NCI-H526 treated with DMSO at 0.1 percent for 48 hours (cell line): ENCODE measurements at places on chromosomes 11 and 22.

DNA sequence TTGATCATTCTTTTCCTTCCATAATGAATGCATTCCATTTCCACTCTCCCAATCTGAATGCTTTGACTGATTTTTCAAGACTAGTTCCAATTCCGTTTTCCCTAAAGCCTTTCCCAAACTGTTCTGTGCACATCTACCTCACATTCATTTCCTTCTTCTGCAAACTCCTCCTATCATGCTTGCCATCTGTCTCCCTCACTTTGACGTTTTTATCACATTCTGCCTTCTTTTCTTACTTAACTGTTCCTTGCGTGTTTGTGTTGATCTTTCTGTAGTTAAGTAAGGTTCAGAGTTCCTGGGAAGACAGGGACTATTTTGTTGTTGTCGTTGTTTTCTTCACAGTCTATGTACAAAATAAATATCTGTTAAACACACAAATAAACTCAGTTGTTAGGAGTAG lies 179.0 kb downstream of the NXPE2 start:
- DNase-seq, result no peak

DNA sequence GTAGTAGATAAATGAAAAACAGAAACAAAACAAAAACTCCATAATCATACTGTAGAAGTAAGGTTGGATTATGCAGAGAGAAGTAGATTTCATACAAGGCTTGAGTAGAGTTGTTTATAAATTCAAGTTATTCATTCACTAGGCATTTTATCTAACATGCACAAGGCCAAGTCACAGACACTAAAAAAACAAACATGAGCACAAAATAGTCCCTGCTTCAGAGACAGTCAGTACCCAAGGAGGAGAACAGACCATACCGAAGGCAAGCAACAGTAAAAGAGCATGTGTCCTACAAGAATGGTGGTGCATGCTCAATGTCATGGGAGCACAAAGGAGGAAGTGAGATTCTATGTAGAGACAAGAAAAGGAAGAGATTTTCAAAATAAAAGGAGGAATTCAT lies 796.5 kb upstream of the LRRC4C start:
- no peak for DNase-seq

- no peak for DNase-seq
Measured at GRCh38 chr11:61098778-61099177, 3.5 kb upstream of the CD5 start.

DNA sequence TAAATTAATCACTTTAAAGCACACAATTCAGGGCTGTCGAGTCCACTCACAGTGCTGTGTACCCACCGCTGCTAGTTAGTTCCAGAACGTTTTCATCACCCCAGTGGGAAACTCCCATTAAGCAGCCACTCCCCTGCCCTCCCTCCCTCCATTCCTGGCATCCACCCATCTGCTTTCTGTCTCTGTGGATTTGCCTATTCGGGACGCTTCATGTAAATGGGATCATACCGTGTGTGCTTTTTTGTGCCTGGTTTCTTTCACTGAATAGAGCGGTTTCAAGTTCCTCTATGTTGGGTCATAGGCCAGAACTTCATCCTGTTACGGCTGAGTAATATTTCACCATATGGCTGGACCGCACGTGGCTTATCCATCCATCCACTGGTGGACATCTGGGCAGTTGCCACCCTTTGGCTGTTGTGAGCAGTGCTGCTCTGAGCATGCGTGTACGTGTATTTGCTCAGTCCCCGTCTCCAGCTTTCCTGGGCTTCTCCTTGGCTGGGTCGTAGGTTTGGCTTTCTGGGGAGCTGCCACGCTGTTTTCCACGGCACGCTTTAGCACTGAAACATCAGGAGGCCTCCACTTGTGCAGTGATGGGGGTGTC lies 30.1 kb downstream of the ARHGAP8 start:
- peak; percentile 69 for DNase-seq

GRCh38 chr22:19679522-19680101 lies 34.7 kb upstream of the SEPTIN5 start:
- DNase-seq, result no peak

GRCh38 chr11:79045018-79045799 lies 395.6 kb downstream of the TENM4 start:
- no peak for DNase-seq

DNA sequence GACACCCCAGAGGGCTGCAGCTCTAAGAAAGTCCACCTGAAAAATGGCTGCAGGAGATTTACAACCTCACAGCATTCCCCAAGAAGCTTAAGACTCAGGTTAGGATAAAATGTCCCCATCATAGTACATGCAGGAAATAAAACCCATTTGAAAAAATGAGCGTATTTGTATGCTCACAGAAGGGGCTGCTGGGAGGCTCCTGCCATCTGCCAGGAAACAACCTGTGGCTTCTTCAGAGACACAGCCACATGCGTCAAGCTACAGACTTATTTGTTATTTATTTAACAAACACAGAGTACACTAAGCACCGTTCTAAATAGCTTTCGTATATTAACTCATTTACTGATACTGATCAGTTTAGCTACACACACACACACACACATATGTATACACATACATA lies 73.4 kb downstream of the FEZ1 start:
- DNase-seq, result no peak

DNA sequence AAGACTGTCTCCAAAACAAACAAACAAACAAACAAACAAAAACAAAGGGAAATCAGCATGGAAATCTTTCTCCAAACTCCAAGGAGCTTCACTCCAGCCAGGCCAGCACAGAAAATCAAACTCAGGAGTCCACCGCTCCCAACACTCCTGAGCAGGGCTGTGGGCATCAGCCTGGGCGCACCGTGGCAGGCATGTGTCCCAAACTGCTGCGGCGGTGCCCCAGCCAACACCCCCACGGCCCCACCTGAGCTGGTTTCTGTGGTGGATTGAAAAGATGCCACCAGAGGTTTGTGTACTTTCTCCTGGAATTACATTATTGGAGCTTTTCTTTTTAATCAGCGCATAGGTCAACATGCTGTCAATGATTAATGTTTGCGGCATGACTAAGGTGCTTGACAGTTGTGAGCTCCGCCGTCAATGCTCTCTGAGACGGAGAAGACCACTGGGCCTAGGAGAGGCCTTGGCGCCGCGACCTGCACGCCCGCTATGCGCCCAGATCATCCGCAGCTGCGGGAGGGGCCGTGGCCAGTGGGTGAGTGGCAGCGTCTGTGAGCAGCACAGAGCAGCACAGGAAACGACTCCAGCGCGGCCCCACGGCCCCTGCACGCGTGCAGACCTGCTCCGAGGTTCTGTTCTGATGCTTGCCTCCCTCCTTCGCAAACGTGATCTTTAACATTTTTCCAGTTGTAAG lies 18.1 kb downstream of the DRD4 start:
- DNase-seq, result no peak

DNA sequence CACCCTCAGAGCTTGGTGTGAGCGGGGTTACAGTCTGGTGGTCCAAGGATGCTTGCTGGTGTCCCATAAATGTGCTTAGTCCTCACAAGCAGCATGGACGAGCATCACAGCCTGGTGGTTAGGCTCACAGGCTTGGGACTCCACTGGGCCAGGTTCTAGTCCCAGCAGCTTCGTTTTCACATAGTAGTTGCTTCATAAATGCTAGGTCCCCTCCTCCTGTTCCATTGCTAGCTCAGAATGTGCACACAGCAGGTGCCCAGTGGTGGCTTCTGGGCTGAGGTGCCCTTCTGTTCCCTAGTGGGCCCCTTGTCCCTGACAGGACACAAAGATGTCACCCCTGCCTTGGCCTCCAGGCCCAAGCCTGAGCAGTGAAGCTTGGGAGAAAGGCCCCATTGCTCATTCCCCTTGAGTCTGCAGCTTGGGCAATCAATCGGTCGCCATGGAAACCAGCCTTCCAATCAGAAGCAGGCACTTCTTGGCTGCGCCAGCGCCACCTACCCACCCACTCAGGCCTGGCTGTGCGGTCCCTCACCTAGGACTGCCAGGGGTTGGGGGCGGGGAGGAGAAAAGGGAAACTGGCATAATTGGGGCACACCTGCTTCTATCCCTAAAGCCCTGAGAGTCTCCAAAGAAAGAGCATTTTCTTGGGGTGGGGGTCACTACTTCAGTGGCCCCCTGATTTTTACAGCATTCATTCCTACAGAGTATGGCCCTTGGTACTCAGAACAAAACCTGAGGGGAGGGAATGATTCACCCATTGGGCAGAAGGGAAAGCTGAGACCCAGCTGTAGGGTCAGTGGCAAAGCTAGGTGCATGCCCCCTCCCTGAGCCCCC lies 48.1 kb downstream of the CYTH4 start:
- peak; percentile 58 for DNase-seq
